ENCODE measurements at places on chromosomes 5 and 9. TPM values are rescaled to one million over a fixed set of nuclear protein-coding genes. Genes with fewer than 3 reads are reported as not detected.

The SSBP2 gene
- total RNA-seq = 74.4 TPM

The NPDC1 gene
- total RNA-seq = 61.1 TPM

The STKLD1 gene
- total RNA-seq = 2.8 TPM

The ST8SIA4 gene
- 5.9 TPM for total RNA-seq

The FKTN gene
- 18.3 TPM for total RNA-seq

The GABRP gene
- not detected for total RNA-seq

- no peak for DNase-seq
- no peaks in the 10 kb centered on the region for H3K27me3 ChIP-seq
Observed at GRCh38 chr5:16757989-16758501, 141.2 kb upstream of the RETREG1 start.

DNA sequence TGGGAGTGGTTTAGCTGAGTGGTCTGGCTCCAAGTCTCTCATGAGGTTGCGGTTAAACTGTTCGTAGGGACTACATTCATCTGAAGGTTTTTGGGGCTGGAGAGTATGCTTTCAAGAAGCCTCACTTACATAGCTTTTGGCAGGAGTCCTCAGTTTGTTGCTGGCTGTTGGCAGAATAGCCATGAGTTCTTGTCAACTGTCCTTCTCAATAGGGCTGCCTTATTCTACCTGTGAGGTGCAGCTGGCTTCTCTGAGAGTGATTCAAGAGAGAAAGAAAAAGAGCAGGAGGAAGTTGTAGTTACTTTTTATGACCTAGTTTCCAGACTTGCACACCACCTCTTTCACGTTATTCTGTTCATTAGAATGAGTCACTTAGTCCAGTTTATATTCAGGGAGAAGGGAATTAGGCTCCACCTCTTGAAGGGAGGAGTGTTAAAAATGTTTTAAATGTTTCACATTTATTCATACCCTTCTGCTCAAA is 33.2 kb downstream of the YTHDC2 start:
- H3K27ac ChIP-seq = no peak overlapping the region
- no peaks in the 10 kb centered on the region for H3K27me3 ChIP-seq
- H3K4me1 ChIP-seq = no peaks in the 10 kb centered on the region
- H3K4me3 ChIP-seq = no peak overlapping the region

DNA sequence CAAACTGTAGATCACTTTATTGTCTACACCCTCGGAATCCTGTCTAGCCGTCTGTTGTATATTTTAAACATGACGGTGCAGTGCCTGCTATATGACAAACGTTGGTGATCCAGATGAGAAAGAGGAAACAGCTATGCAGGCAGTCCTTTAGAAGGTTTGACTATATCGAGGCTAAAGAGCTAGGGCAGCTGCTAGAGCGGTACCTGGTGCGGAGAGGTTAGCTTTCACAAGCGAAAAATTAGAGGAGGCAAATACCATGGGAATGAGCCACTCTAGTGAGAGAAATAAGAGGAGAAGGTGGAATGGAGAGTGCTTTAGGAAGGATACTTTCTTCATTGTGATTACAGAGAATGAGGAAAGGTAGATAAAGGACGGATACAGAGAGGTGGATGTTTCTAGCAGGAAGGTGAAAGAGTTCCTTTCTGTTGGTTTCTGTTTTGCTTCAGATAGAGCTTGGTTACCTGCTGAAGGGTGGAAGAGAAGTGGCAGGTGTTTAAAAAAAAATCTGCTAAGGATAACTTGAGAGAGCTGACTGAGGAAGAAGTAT is 959 bp upstream of the FBXL17 start:
- peak; percentile 2 for DNase-seq
- H3K4me3 ChIP-seq = peak overlapping the region; percentile 97
- peaks cover 32% of the 10 kb centered on the region for H3K4me1 ChIP-seq
- H3K36me3 ChIP-seq = peaks cover 5% of the 10 kb centered on the region

GRCh38 chr5:88144219-88145001 is 124.2 kb downstream of the TMEM161B start:
- H3K27ac ChIP-seq = no peak overlapping the region
- peaks cover 18% of the 10 kb centered on the region for H3K27me3 ChIP-seq
- H3K4me3 ChIP-seq = peak overlapping the region; percentile 5

DNA sequence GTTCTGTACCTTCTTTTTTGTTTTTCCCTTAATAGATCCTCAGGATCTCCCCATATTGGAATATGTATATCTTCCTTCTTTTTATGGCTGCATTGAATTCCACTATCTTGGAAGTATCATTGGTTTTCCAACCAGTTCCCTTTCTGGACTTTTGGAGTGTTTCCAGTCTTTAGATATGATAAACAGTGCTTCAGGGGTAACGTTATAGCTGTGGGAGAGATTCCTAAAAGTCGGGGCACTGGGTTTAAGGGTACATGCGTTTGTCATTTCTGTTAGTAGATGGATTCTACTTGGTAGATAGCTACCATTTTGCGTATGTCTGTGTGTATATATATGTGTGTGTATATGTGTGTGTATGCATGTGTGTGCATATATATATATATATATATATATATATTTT is 42.0 kb downstream of the EXOSC2 start:
- peaks cover 5% of the 10 kb centered on the region for H3K4me1 ChIP-seq
- no peak for DNase-seq
- H3K27me3 ChIP-seq = no peaks in the 10 kb centered on the region
- H3K4me3 ChIP-seq = no peak overlapping the region

DNA sequence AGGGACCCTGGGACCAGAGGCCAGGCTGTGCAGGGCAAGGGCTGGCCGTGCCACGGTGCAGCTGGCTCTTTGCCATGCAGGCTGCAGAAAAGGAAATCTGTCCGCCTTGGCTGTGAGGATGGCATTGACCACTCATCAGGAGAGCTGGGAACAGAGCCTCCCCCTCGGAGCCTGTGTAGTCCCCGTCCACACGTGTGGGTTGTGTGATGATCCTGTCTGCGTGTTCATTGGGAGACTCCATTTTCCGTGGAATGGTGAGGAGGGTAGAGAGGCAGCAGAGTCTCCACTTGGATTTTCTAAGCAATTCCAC is 47.7 kb downstream of the EHMT1 start:
- peak overlapping the region; percentile 82 for H3K27ac ChIP-seq
- no peaks in the 10 kb centered on the region for H3K27me3 ChIP-seq
- H3K4me3 ChIP-seq = peak overlapping the region; percentile 15
- H3K36me3 ChIP-seq = peaks cover 18% of the 10 kb centered on the region

GRCh38 chr5:156826150-156826549 is 23.9 kb upstream of the PPP1R2B start:
- DNase-seq = no peak
- H3K4me3 ChIP-seq = no peak overlapping the region
- H3K4me1 ChIP-seq = no peaks in the 10 kb centered on the region
- H3K27me3 ChIP-seq = peaks cover 20% of the 10 kb centered on the region
- no peak overlapping the region for H3K27ac ChIP-seq

DNA sequence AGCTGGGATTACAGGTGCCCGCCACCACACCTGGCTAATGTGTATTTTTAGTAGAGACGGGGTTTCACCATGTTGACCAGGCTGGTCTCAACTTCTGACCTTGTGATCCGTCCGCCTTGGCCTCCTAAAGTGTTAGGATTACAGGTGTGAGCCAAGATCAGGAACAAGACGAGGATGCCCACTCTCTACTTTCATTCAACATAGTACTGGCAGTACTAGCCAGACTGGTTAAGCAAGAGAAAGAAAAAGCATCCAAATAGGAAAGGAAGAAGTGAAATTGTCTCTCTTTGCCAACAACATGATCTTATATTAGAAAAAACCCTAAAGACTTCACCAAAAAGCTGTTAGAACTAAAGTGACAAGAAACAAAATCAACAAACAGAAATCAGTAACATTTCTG is 7.4 kb upstream of the ENDOG start:
- H3K27ac ChIP-seq = no peak overlapping the region
- H3K27me3 ChIP-seq = no peaks in the 10 kb centered on the region
- H3K36me3 ChIP-seq = no peaks in the 10 kb centered on the region
- no peak for DNase-seq
- no peak overlapping the region for H3K4me3 ChIP-seq

All from neural crest cell (in vitro differentiated cells).